ENCODE measurements at places on chromosomes 3 and 15. TPM values are rescaled to one million over a fixed set of nuclear protein-coding genes. Genes with fewer than 3 reads are reported as not detected.

The LTK gene
- not detected for total RNA-seq

The MRPS11 gene
- 44.2 TPM for total RNA-seq

The DLL4 gene
- 10.5 TPM for total RNA-seq

DNA sequence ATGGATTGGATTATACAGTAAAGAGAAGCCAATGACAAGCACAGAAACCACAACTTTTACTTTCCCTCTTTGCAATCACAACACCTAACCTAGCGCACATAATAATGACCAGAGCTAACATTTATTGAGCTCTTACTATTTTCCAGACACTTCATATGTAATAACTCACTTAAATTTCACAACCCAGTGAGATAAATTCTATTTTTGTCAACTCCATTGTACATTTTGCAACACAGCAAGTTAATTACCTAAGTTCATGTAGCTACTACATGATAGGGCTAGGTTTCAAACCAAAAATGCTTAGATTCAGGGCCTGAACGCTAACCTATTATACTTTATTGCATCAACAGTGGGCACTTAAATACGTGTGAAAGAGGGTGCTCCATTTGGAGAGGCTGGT, 89.5 kb downstream of the GADL1 start:
- no peaks in the 10 kb centered on the region for H3K36me3 ChIP-seq
- H3K4me3 ChIP-seq: no peak overlapping the region
- DNase-seq: no peak
- no peaks in the 10 kb centered on the region for H3K4me1 ChIP-seq

The GOLGA6D gene
- not detected for total RNA-seq

The SPATA12 gene
- not detected for total RNA-seq

- no peak overlapping the region for H3K27ac ChIP-seq
- no peaks in the 10 kb centered on the region for H3K27me3 ChIP-seq
- no peak for DNase-seq
- no peak overlapping the region for H3K4me3 ChIP-seq
- H3K4me1 ChIP-seq: no peaks in the 10 kb centered on the region
- H3K36me3 ChIP-seq: no peaks in the 10 kb centered on the region
Observed at GRCh38 chr3:17025594-17026139, 140.9 kb downstream of the PLCL2 start.

GRCh38 chr3:183253528-183254486, 754 bp downstream of the B3GNT5 start:
- H3K36me3 ChIP-seq: no peaks in the 10 kb centered on the region
- peak overlapping the region; percentile 92 for H3K4me3 ChIP-seq
- H3K27me3 ChIP-seq: no peaks in the 10 kb centered on the region
- peaks cover 2% of the 10 kb centered on the region for H3K4me1 ChIP-seq

DNA sequence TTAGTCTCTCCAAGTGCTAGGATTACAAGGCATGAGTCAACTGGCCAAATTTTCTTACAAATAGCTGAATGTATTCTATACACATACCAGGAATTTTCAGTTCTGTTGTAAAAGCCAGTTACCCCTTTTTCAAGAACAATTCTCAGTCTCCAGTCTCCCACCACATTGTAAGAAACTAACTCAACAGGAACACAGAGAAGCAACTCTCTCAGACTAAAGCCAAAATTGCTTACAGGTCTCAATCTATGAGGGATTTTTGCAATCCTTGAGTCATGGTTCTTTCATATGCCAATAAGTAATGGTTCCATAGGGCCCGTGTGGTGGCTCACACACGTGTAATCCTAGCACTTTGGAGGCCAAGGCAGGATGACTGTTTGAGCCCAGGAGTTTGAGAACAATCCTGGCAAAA, 8.5 kb downstream of the IP6K2 start:
- DNase-seq: no peak
- no peaks in the 10 kb centered on the region for H3K27me3 ChIP-seq
- H3K36me3 ChIP-seq: no peaks in the 10 kb centered on the region
- no peak overlapping the region for H3K4me3 ChIP-seq

- H3K27me3 ChIP-seq: no peaks in the 10 kb centered on the region
- peak; percentile 43 for DNase-seq
- H3K36me3 ChIP-seq: no peaks in the 10 kb centered on the region
- H3K27ac ChIP-seq: no peak overlapping the region
- H3K4me1 ChIP-seq: no peaks in the 10 kb centered on the region
Observed at GRCh38 chr3:51099794-51100535, 285.1 kb upstream of the MANF start.

The SFMBT1 gene
- 17.2 TPM for total RNA-seq

GRCh38 chr3:40576396-40576795, 51.6 kb downstream of the ZNF621 start:
- H3K4me3 ChIP-seq: no peak overlapping the region
- H3K27ac ChIP-seq: no peak overlapping the region
- H3K27me3 ChIP-seq: no peaks in the 10 kb centered on the region

DNA sequence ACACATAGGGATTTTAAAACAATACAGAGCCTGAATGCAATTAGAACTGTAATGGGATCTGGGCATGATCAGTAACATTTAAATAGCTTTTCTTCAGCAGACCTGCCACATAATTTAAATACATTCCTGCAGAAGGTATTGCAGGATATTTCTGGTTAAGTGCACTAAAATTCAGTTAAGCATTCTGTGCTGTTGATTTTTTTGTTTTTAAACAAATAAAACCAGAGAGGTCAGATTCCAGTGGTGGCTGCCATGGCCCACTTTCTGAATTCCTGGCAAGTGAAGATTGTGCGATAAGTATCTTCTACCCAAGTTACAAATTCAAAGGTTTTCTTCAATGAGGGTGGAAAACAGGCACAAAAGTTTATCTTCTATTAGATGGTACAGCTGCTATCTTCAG, 98.7 kb downstream of the RAP2B start:
- no peaks in the 10 kb centered on the region for H3K36me3 ChIP-seq
- no peak for DNase-seq
- no peaks in the 10 kb centered on the region for H3K27me3 ChIP-seq
- H3K27ac ChIP-seq: no peak overlapping the region

DNA sequence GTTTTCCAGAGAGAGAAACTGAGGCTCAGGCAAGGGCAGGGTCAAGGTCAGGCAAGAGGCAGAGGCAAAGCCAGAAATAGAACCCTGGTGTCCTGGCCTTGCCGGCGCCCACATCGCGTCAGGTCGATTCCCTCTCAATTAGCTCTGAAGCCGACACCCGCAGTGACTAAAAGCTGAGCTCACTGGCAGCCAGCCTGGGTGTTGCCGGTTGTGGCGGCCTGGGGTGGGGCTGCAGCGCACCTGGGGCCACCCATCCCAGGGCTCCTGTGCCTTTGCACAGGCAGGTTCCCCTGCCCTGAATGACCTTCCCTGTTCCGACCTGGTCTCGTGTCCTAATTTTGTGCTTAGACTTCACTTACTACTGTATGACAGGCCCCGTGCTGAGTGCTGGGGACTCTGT, 6.2 kb downstream of the SEMA3F start:
- H3K27me3 ChIP-seq: no peaks in the 10 kb centered on the region
- DNase-seq: peak; percentile 70
- H3K4me1 ChIP-seq: peaks cover 100% of the 10 kb centered on the region
- H3K36me3 ChIP-seq: no peaks in the 10 kb centered on the region
- H3K27ac ChIP-seq: peak overlapping the region; percentile 90

The CELSR3 gene
- 1.1 TPM for total RNA-seq

GRCh38 chr3:116233711-116234357, 211.5 kb downstream of the LSAMP start:
- H3K27me3 ChIP-seq: no peaks in the 10 kb centered on the region
- H3K36me3 ChIP-seq: no peaks in the 10 kb centered on the region
- no peaks in the 10 kb centered on the region for H3K4me1 ChIP-seq
- H3K4me3 ChIP-seq: no peak overlapping the region

- no peaks in the 10 kb centered on the region for H3K36me3 ChIP-seq
- no peak overlapping the region for H3K27ac ChIP-seq
- no peaks in the 10 kb centered on the region for H3K4me1 ChIP-seq
- H3K4me3 ChIP-seq: no peak overlapping the region
- peak; percentile 18 for DNase-seq
- no peaks in the 10 kb centered on the region for H3K27me3 ChIP-seq
Observed at GRCh38 chr3:2303566-2303965, 204.9 kb downstream of the CNTN4 start.

- no peak for DNase-seq
- no peaks in the 10 kb centered on the region for H3K27me3 ChIP-seq
- no peak overlapping the region for H3K4me3 ChIP-seq
- H3K4me1 ChIP-seq: no peaks in the 10 kb centered on the region
- H3K36me3 ChIP-seq: no peaks in the 10 kb centered on the region
Observed at GRCh38 chr3:101081446-101081845, 88.2 kb upstream of the ABI3BP start.

DNA sequence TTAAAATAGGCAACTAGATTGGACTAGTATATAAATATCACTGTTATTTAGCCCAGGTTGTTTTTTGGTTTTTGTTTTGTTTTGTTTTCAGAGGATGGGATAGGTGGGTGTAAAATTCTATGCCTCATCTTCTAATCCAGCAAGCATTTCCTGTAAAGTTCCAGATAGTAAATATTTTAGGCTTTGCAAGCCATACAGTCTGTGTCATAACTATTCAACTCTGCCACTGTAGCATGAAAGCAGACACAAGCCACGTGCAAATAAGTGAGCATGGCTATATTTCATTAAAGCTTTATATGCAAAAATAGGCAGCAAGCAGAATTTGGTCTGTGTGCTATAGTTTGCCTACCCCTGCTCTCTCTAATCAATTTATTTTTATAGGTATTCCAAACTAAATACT, 657.3 kb upstream of the TGFBR2 start:
- H3K27me3 ChIP-seq: no peaks in the 10 kb centered on the region
- no peak overlapping the region for H3K4me3 ChIP-seq
- no peak for DNase-seq

The GXYLT2 gene
- total RNA-seq: 23.6 TPM

GRCh38 chr3:134597390-134597970, 53.3 kb downstream of the KY start:
- H3K36me3 ChIP-seq: no peaks in the 10 kb centered on the region
- H3K27me3 ChIP-seq: no peaks in the 10 kb centered on the region
- no peak overlapping the region for H3K27ac ChIP-seq
- H3K4me1 ChIP-seq: peaks cover 4% of the 10 kb centered on the region

GRCh38 chr15:91471468-91471867, 371.4 kb downstream of the SV2B start:
- no peaks in the 10 kb centered on the region for H3K4me1 ChIP-seq
- no peak overlapping the region for H3K27ac ChIP-seq
- no peak for DNase-seq
- no peak overlapping the region for H3K4me3 ChIP-seq

The COLQ gene
- 0.81 TPM for total RNA-seq

DNA sequence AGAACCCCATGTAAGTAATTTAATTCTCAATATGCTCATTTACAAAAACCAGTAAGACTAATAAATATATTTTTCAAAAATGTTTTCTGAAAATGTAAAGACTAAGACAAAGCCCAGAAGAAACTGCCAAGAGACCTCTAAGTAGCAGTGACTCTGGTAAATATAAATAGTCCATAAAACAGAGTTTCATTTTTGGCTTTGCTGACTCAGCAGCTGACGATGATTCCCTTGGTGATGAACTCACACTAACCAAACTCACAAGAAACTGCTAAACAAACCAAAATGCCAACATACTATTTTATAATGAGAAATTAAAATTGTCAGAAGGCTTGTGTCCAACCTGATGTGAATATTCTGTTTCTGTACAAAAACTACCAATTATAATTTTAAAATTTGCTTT, 31.5 kb upstream of the IMPG2 start:
- no peak for DNase-seq
- no peaks in the 10 kb centered on the region for H3K4me1 ChIP-seq
- H3K36me3 ChIP-seq: no peaks in the 10 kb centered on the region

- H3K36me3 ChIP-seq: no peaks in the 10 kb centered on the region
- no peak overlapping the region for H3K27ac ChIP-seq
- peaks cover 34% of the 10 kb centered on the region for H3K4me1 ChIP-seq
- H3K27me3 ChIP-seq: no peaks in the 10 kb centered on the region
- no peak overlapping the region for H3K4me3 ChIP-seq
Observed at GRCh38 chr3:16423947-16424673, 89.4 kb downstream of the RFTN1 start.

DNA sequence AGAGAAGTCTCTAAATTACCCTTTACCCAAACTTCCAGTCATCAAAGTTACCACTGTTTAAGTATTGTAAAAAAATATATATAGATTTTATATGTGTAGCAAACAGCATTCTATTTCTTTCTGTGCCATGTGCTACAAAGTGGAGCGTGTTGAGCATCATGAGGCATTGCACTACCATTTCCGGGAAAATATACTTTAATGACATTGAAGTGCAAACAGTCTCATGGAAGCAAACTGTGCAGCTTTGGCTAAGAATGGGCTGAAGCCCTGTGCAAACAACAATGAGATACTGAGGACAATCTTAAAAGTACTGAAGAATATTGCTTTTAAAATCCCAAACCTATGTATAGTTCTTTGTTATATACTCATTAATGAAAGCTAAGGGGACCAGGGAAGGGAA, 6.5 kb upstream of the RPL22L1 start:
- no peak overlapping the region for H3K27ac ChIP-seq
- H3K4me3 ChIP-seq: no peak overlapping the region
- no peaks in the 10 kb centered on the region for H3K4me1 ChIP-seq
- no peaks in the 10 kb centered on the region for H3K27me3 ChIP-seq

DNA sequence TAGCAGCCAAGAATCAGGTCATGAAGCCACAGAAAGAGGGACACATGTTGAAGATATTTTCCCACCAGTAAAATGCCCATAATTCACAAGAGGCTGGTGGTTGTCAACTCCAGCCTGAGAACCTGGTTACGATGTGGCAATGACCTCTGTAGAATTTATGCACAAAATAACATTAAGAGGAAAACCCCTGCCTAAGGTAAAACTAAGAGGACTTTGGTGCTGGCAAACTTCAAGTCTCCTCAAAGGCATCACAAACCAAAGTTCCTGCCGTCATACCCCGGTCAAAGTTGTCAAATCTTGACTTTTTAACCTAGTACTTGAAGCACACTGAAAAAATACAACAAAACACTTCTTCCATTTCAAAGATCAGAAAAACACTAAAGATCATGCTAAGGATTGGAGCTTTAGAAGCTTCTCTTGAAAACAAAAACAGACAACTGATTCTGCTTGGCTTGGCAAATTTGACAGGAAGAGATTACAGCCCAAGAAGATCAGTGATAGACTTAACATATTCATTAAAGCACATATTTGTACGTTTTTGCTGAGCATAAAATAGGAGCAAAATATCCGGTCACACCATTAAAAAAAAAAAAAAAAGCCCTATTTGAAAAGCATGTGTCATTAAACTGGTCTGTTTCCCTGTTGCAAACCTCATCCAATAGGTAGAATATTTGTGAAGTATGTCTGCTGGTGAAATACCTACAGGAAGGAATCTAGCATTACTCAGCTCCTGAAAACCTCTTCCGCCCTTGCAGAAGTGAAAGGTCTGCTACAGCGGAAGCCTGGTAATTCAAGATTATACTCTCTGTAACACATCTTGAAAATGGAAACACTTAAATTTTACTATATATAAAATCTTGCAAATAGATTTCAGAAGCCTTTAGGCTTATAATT, 22.8 kb downstream of the EIF4E3 start:
- no peaks in the 10 kb centered on the region for H3K27me3 ChIP-seq
- H3K4me1 ChIP-seq: peaks cover 39% of the 10 kb centered on the region
- DNase-seq: no peak

The PCSK6 gene
- total RNA-seq: 7.9 TPM

The AMOTL2 gene
- total RNA-seq: 102 TPM

DNA sequence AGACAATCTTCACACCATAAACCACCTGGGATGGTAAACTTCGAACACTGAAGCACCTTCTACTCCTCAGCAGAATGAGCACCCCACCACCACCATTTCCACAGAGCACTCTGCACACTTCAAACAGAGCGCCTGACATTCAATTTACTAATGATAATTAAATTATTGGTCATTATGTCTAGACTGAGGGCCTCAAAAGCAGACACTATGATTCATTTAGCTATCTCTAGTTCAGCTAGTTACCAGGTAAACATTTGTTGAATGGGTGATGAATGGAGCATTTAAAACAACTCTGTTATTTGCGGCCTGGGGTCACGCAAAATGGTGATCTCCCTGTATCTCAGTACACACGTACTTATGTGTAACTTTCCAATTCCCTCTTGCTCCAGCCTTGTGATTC, 40.9 kb downstream of the ACAP2 start:
- no peaks in the 10 kb centered on the region for H3K36me3 ChIP-seq
- peaks cover 3% of the 10 kb centered on the region for H3K4me1 ChIP-seq
- no peak for DNase-seq

All from thyroid gland (tissue), 4 donors.